ENCODE measurements at places on chromosomes 12 and 14.

DNA sequence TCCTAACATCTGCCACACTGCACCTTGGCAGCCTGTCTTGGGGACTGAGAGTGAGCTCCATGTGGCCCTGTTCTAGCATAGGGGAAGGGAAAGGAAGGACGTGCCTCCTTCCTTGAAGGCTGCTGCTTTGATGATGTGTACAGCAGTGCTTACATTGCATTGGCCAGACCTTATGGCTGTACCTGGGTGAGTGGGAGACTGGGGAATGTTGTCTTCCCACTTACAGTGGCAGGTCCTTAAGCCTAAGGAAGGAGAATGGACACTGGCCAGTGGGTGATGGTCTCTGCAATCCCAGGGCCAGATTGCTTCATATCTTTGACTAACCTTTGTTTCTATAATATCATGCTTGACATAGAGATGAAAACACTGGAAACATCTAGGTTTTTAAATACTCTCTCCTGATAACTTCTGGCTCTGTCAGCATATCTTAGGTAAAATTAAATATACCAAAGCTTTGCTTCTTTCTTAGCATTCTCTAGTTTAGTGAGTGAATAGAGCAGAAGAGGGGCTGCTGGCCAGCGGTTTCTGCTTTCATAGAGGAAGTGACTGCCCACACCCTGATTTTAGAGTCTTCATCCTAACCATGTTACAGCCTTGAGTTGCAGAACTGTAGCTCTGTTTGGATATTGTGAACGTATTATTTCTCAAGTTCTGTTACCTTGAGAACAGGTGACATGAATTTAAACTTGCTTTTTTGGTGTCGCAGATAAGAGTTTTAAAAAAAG lies 27.2 kb downstream of the KLC1 start:
- DNase-seq, result no peak

GRCh38 chr14:99875421-99875820 lies 82.2 kb downstream of the EML1 start:
- DNase-seq, result no peak

DNA sequence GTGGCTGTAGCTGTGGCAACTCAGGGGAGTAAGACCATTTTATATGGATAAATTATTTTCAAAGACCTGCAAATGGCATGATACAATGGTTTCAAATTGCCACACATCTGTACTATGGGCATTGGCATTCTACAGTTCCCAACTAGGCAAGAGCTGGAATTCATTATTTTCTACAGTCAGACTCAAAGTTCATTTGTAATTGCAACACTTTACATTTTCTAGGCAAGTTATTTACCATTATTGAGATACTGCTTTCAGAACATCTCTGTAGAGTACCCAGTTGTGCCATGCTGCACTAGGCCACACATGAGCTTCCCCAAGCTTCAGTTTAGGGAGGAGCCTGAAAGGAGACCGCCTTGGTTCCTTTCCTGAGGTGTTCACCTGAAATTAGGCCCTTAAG lies 8.0 kb upstream of the ATG14 start:
- no peak for DNase-seq

GRCh38 chr12:1580526-1580925 lies 13.9 kb downstream of the FBXL14 start:
- DNase-seq, result no peak

DNA sequence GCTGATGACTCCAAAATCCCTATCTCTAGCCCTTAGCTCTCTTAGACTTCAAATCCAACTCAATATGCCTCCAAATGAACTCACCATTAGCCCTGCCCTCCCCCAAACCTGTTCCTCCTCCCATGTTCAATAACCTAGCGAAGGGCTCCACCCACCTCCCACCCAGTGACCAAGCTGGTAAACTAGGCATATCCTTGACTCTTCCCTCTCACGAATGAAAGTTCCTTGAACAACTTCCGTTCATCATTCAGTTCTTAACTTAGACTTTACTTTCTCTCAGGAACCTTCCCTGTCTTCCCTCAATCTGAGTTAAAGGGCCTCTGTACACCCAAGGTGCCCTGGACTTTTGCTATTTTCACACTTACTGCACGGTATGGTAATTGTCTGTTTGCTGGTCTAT lies 1.9 kb upstream of the KLHDC1 start:
- DNase-seq, result no peak

GRCh38 chr14:91893669-91894068 lies 26.3 kb upstream of the TC2N start:
- DNase-seq, result no peak

- no peak for DNase-seq
Measured at GRCh38 chr12:41074473-41074769, 113.7 kb upstream of the PDZRN4 start.

GRCh38 chr14:102430212-102430908 lies 67.6 kb downstream of the TECPR2 start:
- no peak for DNase-seq

DNA sequence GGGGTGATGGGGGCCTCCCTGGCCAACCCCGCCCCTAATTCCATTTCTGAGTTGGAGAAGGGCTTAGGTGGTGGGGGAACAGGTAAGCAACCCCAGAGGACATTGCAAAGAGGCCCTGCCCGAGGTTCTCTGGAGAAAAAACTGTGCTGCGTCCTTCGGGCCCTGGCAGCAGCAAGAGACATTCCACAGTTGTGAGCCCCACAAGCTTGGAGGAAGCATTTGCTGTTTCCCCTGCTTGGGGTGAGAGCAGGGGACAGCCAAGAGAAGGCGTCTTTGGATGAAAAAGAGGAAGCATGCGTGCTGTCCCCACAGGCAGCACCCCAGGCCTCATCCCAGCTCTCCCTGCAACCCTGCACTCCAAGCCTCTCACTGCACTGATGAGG lies 1.3 kb downstream of the BDKRB2 start:
- no peak for DNase-seq

DNA sequence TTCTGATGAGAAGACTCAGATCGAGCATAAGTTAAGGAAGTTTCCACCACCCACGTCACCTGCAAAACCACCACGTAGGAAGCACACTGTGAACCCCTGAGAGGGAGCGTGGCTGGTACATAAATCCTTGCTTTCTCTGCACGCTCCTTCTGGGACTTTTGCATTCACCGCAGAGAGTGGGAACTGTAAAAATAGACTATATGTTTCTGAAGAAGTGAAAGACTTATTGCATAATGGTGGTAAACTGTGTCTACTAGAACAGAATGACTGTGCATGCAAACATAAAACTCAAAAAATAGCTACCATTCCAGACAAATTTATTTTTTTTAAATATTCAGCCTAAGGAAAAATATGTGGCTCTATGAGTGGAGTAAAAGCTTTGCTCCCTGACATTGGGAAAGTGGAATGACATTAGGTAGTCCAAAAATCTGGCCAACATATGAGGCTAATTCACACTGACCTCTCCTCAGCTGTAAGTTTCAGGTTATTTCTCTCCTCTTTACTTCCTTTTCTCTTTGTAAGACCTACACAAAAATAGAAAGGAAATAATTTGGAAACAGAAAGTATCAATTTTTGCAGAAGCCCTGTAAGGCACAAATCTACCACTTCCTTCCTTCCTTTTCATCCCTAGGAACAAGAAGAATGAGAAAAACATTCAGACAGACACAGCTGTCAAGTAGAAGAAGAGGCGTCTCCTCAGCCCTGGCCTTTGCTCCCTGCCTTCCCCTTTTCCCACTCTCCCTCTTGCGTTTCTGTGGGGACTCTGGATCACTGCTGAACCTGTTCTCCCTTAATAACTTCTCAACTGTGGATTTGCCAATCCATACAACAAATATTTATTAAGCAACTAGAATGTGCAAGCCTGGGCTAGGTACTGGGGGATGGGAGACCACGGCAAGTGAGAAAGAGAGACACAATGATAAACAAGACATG lies 264.3 kb upstream of the FOXN3 start:
- peak; percentile 75 for DNase-seq

DNA sequence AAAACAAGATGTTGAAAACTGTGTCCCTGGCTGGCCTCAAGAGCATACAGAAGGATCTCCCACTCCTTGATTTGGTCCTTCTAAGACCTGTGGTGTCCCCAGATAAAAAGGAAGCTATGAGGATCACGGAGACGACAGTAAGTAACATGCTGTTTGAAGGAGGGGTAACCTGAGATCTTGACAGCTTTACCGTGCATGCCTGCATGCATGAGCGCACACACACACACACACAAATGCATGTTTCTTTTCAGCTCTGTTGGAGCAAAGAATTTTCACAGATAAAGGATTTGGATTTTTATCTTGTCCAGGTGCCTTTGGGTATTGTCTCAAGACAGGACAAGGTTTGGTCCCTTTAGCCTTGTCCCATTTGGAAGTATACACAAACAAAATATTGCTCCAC lies 411.6 kb upstream of the CCDC196 start:
- no peak for DNase-seq

DNA sequence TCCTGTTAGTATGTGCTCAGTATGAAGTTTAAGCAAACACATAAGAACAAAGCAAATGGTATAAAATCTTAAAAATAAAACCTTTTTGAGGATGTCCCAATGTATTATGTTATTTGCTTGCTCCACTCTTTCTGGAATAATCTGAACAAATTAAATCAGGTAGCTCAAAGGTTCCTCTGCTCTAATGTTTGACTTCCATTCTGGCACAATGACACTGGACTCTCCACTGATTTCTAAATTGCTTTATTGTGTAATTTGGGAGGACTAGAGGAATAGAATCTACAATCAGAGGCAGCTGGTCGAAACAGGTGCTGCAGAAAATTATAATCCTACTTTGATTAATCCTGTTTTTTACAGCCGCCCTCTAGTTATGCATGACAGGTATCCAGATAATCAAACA lies 523.7 kb upstream of the FOXG1 start:
- DNase-seq, result no peak

- DNase-seq, result no peak
Measured at GRCh38 chr12:107437954-107438353, 247.6 kb upstream of the PWP1 start.

DNA sequence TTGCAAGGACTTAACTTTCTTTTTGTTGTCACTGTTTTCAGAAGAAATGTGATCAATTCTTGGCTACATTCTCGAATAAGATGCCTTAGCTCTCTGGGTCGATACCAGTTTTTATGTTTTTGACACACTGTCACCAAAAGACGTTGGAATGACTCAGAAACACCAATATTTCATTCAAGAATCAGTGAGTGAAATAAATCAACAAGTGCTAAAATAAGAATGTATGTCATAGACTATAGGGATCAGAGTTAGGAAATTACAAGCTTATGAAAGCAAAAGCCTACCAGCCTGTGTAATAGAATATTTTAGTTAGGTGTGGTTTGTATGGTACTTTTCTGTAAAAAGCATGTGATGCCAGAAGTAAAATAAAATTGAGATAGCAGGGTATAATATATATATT lies 17.8 kb downstream of the PPHLN1 start:
- no peak for DNase-seq

- no peak for DNase-seq
Measured at GRCh38 chr12:49588721-49589516, 16.5 kb downstream of the FAM186B start.

DNA sequence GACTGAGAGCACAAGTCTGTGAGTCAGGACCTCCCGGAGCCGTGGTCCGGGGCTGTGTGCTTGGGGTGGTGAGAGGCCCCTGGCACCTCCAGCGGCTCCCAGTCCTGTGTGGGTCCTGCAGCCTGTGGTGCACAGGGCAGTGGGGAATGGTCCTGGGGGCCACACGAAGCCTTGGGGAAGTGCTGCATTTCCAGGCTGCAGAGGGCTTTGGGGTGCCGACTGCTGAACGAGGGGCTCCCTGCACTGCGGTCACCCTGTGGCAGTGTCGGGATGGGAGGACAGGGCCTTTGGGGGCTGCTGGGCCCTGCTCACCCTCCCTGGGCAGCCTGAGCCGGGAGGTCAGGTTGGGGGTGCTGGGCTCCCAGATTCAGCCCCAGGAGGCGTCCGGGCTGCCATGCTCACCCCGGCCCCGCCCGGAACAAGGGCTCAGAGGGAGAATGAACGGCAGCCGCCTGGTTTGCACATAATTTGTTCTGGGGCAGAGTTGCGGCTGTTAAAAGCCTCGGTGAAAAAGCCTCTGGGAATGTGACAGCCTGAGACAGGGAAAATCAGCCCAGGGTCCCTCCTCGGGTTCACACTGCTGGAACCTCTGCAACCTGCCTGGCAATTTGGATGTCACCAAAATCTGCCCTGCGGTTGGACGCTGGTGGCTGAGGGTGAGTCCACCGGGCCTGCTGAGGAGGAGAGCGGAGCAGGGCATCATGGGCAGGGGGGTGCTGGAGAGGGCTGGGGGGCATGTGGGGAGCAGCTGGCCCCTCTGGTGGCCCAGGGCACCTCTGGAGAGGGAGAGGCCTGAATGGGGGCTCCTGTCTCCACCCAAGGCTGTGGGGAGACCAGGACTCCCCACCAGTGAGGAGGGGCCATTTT lies 109.2 kb downstream of the KIF26A start:
- no peak for DNase-seq

GRCh38 chr12:76914102-76914859 lies 35.5 kb upstream of the CSRP2 start:
- DNase-seq, result no peak

GRCh38 chr12:24605466-24605865 lies 343.4 kb downstream of the BCAT1 start:
- no peak for DNase-seq

DNA sequence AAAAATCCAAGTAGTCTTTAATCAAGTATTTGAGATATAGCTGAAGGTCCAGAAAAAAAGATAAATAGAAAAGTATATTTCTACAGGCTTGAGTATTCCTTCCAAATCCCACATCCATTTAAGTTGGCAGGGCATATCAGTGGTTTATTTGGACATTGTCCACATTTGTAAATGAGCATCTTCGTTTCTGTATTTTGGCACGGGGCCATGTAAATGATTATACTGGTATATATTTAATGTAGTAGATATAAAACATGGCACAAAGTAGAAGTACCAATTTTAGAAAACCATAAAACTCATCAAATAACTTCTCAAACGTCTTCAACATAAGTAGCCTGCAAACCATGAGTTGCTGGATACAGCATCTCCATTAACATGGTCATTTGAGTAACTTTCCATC lies 437.4 kb upstream of the SOX5 start:
- no peak for DNase-seq

- no peak for DNase-seq
Measured at GRCh38 chr12:17169726-17170471, 563.9 kb upstream of the LMO3 start.

DNA sequence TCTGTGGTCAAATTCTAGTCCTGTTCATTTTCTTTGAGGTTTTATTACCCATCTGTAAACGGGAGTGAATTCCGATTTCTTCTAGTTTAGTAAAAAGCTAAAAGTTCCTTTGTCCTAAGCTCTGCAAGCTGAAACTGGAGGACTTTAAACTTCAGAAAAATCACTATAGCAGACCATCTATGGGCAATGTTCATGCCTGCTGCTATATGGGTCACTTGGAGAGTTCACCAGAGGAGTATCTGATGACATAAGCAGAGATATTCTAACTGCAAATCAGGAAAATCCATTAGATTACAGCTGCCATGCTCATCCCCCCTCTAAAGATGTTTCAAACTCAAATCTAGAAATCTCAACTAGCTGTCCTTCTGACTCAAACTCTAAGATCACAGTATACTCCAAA lies 193.0 kb upstream of the RTL1 start:
- DNase-seq, result no peak
